CD4-positive, alpha-beta T cell treated with Interleukin-15 for 4 hours (primary cell): ENCODE measurements at places on chromosomes 7 and 10.

- no peak for DNase-seq
Observed at GRCh38 chr10:72980348-72980747, 25.7 kb upstream of the PLA2G12B start.

- no peak for DNase-seq
Observed at GRCh38 chr7:117137868-117138267, 184.6 kb downstream of the ST7 start.

DNA sequence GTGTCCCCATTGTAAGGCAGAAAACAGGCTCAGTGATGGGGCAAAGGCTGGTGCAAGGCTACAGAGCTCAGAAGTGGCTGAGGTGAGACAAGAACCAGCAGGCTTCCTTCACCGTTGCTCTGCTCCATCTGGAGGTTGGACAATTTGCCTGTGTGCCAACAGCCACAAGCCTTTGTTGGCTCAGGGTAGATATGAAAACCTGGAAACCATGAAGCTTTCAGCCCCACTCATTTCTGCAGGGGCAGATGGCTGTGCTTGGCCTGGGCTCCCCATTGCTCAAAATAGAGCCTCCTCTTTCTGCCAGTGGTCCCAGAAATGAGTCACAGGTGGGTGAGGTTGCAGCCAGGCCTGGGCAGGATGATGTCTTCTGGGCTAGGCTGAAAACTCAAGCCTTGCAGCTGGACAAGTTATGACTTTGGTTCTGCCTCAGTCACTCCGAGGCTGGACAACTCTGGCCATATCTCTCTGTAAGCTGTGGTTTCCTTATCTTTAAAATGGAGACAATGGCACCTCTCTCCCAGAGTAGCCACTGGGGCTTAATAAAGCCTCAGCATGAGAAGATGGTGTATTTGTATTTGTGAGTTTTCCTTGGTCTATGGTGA, 12.2 kb upstream of the ZNF273 start:
- no peak for DNase-seq

- DNase-seq: no peak
Observed at GRCh38 chr7:78900806-78901205, 552.7 kb downstream of the MAGI2 start.

- DNase-seq: no peak
Observed at GRCh38 chr7:14432924-14433323, 443.5 kb upstream of the ETV1 start.

DNA sequence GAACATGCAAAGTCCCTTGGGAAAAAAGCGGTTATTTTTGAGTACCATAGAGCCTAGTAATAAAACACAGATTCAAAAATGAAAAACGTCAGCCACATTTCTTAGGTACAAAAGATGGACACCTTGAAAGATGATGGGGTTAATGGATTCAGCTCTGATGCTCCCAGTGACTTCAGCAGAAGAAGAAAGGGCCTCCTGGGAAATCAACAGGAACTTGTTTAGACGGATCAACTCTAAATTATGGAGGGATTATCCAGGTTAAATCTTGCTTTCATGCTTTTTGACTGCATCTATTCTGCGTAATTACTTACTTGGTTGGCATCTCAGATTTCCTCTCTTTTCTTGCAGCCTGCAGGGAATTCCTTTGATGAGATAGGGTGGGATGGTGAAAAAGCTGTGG, 82.5 kb downstream of the TMEM178B start:
- DNase-seq: no peak

GRCh38 chr10:78381107-78381506, 347.4 kb downstream of the RPS24 start:
- DNase-seq: no peak

- no peak for DNase-seq
Observed at GRCh38 chr10:17212802-17213221, 11.3 kb upstream of the TRDMT1 start.

DNA sequence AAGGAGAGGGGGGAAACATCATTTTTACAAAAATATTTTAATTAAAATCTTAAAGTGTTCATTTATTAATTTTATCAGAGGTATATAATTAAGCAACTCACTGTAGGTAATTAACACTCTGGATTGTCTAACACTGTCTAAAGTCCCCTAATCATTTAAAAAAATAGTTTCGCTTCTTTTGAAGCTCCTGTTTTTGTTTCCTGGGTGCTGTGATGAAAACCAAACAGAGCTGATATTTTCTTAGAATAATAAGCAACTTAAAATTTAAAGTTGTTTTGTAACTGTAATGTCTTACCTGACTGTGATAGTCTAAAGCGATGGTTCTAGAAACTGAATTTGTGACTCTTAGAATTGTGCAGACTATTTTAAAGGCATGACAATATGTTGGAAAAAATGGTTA, 961.0 kb downstream of the GATA3 start:
- DNase-seq: peak; percentile 38

DNA sequence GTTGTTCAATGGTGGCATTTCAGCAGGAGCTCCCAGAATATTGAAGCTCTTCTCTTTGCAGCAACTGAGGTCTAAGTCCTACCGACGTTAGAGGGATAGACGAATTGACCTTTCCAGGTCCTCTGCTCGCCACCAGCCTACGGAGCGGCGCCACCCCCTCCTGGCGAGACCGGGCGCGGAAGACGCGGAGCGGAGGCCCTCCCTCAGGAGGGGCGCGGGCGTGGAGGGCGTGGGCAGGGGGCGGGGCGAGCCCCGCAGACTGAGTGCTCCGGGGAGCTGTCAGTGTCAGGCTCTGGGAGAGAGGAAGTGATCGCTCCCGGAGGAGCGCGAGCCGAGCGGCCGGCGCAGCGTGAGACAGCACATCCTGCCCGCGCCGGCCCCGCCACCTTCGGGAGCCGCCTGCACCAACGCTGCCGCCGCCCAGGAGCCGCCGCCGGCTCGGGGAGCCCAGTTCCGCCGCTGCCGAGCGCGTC, at the start of gene DYNC1I1:
DYNC1I1 (plus strand) TSS at position 257 of the 473 bp plus-strand sequence. CDS start 32,176 bp downstream, outside the sequence.
- no peak for DNase-seq

GRCh38 chr7:131222171-131222570, 105.5 kb upstream of the MKLN1 start:
- DNase-seq: no peak

- DNase-seq: no peak
Observed at GRCh38 chr7:19920705-19921104, 147.3 kb upstream of the TMEM196 start.

GRCh38 chr7:26471306-26472075, 179.8 kb downstream of the SNX10 start:
- no peak for DNase-seq

- no peak for DNase-seq
Observed at GRCh38 chr7:90173127-90173844, 19.0 kb downstream of the STEAP1 start.

GRCh38 chr10:103277713-103278536, 987 bp downstream of the INA start:
- DNase-seq: no peak

DNA sequence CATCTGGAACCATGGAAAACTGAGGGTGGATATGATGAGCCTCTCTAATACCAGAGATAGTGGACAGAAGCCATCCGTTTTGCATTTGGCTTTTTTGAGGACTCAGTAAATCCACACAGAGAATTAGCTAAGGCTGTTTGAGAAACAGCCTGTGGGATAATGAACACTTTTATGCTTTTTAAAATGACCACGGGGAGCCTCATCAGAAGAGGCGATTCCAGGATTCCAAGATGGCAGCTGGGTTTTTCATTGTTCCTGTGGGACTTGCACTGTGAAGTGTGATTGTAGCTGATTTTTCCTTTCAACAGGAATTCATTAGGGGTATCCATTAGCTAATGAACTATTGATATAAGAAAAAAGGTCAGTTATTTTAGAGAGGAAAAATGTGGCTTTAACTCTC, 353.2 kb downstream of the AUTS2 start:
- no peak for DNase-seq

- DNase-seq: no peak
Observed at GRCh38 chr7:80636709-80637108, 1.7 kb upstream of the CD36 start.

GRCh38 chr10:4306871-4307270, 519.1 kb upstream of the AKR1E2 start:
- no peak for DNase-seq

- no peak for DNase-seq
Observed at GRCh38 chr10:33145451-33146188, 187.6 kb upstream of the ITGB1 start.

- DNase-seq: no peak
Observed at GRCh38 chr10:46308113-46308415, 21.3 kb downstream of the ANTXRL start.

GRCh38 chr7:4460597-4460996, 221.5 kb upstream of the FOXK1 start:
- DNase-seq: no peak

- no peak for DNase-seq
Observed at GRCh38 chr7:29084832-29085231, 61.5 kb downstream of the CPVL start.

- no peak for DNase-seq
Observed at GRCh38 chr10:5528989-5529701, 4.4 kb downstream of the CALML3 start.

DNA sequence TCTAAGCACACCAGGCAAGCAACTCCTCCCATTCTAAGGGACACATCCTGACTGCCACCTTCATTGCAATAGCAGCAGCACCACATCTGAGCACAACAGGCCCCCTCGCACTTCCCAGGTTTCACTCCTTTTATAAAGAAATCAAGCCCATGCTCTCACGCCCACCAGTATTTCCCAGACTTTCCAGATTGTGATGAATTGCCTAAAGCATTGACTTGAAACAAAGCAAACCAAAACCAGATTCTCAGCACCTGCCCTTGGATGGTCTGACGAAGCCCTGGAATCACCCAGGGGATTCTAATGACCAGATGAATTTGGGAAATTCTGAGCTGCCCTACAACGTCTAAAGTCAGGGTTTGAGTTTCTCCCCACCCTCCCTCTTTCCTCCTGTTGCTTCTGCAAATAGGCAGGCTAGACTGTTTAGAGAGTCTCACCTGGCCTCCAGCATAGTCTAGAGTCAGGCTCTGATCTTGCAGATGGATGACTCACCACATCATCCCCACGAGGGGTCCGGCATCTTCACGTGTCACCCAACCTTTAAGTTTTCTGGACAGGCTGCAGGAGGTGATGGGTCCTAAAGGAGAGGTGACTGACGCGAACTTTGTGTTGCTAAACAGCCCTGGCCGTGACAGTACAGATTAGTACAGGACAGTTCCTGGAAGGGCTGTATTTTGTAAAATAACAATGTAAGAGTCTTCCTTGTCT, 198.0 kb downstream of the SKIDA1 start:
- DNase-seq: no peak

DNA sequence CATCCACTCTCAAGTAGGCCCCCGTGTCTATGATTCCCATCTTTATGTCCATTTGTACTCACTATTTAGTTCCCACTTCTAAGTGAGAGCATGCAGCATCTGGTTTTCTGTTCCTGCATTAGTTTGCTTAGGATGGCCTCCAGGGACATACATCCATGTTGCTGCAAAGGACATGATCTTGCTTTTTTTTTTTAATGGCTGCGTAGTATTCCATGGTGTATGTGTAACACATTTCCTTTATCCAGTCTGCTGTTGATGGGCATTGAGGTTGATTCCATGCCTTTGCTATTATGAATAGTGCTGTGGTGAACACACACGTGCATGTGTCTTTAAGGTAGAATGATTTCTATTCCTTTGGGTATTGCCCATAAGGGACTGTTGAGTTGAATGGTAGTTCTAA, 67.8 kb downstream of the SFMBT2 start:
- DNase-seq: no peak

- DNase-seq: peak; percentile 76
Observed at GRCh38 chr10:122342293-122343134, 32.0 kb upstream of the PLEKHA1 start.

GRCh38 chr7:98202367-98203195, 8.7 kb upstream of the BHLHA15 start:
- peak; percentile 58 for DNase-seq

DNA sequence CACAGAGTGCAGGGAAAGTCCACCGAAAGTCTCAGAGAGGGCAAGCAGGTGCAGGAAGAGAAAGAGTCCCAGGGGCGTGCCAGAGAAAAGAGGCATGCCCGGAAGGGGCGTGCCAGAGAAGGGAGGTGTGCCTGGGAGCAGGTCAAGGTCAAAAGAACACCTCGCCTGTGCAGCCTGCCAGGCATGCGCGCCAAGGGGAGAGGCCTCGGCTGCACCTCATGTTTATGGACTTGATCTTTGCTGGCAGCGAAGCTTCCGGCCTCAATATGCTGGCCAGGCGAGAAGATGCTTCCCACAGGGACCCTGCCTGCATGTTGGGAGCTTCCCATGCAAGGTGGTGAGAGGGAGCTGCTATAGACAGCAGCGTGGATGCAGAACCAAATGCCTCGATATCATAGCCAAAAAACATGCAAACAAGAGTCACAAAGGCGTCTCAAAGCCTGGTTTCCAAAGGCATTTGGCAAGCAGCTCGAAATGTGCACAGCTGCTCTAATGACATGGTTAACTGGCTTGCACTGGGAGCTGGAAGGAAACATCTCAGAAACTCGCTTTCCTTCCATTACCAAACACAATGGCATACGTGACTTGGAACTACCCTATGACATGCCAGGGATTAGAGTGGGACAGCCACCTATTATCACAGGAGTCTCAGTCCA, 192.5 kb upstream of the PPP2R2D start:
- no peak for DNase-seq

DNA sequence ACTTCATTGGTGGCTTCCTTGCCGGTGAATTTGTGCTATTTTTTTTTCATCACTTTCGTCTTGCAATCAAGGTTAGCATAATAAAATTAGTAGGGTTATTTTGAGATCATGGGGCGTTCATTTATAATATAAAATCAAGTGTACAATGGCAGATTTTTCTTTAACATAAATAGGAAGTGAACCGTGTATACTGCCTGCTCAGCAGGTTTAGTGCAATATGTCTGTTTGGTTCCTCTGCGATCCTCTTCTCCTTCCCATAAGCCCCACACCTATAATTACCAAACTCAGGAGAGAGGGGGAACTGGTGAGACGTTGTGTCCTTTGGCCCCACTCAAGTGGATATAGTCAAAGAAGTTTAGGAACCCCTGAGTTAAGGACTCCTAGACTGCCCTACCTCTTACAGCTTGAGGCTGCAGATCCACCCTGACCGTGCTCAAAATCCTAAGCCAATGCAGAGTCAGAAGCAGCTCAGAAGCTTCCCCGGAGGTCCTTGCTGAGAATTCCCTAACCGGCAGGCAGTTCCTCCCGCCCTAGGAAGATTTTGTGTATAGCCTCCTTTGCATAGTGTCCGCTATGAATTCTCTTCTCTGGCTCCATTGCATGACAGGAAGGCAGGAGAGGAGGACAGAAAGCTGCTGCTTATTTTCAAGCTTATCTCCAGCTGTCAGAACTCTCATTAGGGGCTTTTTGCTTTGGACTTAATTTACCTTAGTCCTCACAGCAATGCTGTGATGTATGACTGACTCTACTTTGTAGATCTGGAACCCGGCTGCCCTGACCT, 41.5 kb downstream of the PYROXD2 start:
- no peak for DNase-seq

DNA sequence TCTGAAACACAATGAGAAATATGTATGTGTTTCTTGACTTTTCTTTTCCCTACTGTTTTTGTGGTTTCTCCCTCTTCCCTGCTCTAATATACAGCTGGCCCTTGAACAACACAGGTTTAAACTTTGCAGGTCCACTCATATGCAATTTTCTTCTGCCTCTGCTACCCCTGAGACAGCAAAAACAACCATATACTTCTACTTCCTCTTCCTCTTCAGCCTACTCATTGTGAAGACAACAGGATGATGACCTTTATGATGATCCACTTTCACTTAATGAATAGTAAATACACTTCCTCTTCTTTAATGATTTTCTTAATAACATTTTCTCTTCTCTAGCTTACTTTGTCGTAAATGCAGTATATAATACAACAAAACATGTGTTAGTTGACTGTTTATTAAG, 35.0 kb upstream of the DGKB start:
- DNase-seq: no peak

- DNase-seq: no peak
Observed at GRCh38 chr10:13165177-13165576, 3.8 kb downstream of the MCM10 start.
